CD8-positive, alpha-beta memory T cell (primary cell): ENCODE measurements at places on chromosomes 16 and 17.

GRCh38 chr16:66569131-66569530, 2.9 kb downstream of the CMTM1 start:
- DNase-seq, result no peak

DNA sequence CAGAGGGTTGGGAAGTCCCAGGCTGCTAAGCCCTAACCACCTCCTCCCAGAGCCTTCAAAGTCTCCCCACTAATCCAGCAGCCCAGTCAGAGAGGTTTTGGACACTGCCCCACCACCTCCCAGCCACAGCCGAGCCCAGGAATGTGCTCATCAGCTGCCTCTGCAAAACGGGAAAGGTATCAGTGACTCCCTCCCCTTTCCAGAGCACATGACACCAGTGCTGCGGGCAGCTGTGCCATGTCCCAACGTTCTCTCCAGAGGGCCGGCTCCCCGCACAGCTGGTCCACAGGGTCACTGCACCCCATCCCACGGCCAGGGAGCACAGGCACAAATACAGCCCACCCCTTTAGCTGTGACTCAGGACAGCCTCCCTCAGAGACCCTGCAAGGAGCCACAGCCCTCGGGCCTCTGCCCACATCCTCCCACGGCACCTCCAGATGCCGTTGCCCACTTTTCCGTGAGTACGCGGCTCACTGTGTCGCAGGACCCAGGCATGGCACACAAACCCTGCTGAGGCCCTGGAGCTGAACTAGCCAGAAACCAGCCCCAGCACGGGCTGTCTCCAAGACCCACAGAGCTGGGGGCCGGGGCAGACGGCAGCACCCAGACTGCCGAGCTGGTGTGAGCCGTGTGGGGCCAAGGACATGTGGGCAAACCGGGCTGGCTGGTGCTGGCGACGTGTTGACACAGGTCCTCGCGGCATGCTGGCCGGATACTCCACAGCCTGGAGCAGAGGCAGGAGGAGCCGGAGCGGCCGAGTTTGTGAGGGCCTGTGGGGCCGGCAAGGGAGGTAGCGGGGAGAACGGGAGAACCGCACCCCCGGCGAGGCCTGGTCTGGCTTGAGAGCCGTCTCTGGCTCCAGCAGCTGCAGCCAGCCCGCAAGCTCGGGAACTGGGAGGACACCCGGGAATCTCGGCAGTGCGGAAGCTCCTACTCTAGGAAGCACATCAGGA, 6.3 kb upstream of the PPP1R27 start:
- no peak for DNase-seq

DNA sequence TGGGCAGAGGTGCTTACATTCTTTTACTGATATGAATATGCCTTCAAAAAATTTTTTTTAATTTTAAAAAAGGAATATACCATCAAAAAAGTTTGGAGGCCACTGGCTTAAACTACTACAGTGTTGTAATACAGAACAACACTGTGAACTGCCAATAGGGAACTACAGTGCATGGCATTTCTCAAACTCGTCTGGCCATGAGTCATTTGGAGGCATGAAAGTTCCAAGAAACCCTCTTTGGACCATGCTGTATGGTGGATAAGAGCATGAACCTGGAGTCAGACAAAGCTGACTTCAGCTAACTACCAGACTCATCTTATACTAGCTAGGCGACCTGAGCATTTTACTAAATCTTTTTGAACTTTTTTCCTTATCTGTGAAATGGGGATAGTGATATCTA, 9.2 kb upstream of the NF1 start:
- no peak for DNase-seq

DNA sequence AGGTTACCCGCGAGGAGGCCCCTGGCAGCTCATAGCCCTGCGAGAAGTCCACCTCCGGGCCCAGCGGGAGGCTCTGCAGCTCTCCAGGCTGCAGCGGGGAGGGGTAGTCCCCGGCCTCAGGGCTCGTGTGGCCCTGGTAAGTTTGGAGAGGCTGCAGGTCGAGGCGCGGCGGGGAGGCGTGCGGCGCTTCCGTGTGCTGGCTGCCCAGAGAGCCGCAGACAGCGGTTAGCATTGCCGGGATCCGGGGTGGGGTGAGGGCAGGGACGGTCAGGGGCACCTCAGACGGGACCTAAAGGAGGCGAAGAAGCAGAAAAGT, 2.8 kb downstream of the SP6 start:
- no peak for DNase-seq

DNA sequence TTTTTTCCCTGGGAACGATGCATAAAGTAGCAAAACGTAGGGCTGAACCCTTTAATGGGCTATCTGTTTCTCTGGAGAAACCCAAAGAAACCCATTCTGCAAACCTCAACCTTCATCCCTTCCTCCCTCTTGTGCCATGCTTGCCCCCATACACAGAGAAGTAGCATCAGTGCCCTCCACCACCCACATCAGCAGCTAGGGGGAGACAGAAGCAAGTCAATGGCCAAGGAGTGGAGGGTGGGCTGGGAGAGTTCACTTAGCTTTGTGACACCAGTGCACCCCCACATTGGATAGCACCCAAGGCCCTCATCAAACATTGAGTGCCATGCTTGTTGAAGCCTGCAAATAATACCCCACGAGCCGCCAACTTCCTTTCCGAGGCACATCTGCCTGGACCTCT, 282.4 kb downstream of the ABCC12 start:
- DNase-seq, result no peak

DNA sequence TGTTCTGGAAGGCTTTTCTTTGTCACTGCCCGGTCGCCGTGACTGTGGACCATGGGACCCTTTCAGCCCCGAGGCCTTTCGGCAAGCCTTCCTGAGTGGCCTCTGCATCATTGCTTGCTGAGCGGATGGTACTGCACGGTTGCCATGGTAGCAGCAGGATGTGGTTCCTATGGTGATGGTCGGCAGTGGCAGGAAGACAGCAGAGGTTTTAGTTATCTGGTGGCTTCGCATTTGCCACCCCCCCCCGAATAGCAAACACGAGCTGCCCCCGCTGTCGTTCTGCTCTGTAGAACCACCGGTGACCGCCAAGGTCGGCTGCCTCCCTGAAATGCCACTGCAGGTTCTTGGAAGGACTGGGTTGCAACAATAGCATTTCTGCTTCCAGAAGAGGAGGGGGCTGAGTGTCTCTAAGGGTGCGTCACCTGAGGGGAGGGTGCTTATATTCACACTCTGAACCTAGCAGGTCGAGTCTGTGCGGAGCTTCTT, 76.6 kb downstream of the CMIP start:
- DNase-seq, result peak; percentile 80

DNA sequence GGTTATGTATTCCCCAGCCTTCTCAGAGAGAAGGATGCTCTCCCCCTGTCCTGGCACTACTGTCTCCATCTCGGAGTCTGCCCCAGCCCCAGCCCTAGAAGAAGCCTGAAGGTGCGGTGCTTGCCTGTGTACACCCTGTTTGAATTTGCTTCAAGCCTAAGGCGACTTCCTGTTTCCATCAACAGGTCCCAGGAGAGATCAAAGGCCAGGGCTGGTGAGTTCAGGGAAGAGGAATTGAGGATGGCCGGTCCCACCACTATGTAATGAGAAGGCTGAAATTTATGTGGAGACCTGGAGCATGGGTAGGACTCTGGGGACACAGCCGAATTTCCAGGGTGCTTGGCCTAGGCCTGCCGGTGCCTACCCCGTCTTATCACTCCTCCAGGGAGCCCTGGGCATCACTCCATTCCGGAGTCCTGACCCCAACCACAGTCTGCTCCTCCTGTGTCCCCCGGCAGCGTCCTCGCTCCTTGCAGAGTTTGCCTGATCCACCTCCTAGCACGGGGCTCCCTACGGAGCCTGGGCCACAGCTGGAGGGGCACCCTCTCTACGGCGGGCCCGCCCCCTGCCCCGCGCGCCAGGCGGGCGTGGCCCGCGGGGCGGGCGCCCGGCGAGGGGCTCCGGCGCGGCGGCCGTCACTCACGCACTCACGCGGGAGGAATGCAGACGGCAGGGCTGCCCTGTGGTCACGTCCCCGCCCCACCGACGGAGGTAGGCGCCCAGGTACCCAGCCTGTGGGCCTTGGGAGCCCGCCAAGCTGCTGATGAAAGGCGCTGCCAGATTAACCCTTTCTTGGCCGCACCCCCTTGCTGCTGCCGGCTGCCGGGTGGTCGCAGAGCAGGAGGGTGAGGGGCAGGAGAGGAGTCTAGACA, 53.8 kb upstream of the TAC4 start:
- DNase-seq, result no peak

GRCh38 chr17:63075969-63076368, 109.9 kb downstream of the TANC2 start:
- DNase-seq, result no peak

GRCh38 chr17:7167832-7168231, 11.3 kb downstream of the ASGR1 start:
- no peak for DNase-seq

DNA sequence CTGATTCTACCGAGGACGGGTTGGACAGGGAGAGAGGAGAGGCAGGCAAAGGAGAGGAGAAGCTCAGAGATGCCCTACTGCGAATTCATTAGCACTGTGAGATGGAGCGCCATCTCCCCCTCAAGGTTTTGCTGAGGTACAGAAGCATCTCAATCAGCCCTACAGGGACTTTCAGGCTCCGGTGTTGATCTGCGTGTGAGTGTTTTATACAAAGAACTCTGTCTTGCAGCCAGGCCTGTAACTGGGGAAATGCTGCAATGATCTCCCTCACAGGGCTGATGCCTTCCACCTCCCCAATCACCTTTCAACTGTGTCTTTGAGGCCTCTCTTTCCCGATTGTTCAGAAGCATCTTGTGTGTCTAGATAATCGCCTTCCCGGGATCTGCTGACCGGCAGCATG, 74.8 kb downstream of the IRX6 start:
- no peak for DNase-seq

DNA sequence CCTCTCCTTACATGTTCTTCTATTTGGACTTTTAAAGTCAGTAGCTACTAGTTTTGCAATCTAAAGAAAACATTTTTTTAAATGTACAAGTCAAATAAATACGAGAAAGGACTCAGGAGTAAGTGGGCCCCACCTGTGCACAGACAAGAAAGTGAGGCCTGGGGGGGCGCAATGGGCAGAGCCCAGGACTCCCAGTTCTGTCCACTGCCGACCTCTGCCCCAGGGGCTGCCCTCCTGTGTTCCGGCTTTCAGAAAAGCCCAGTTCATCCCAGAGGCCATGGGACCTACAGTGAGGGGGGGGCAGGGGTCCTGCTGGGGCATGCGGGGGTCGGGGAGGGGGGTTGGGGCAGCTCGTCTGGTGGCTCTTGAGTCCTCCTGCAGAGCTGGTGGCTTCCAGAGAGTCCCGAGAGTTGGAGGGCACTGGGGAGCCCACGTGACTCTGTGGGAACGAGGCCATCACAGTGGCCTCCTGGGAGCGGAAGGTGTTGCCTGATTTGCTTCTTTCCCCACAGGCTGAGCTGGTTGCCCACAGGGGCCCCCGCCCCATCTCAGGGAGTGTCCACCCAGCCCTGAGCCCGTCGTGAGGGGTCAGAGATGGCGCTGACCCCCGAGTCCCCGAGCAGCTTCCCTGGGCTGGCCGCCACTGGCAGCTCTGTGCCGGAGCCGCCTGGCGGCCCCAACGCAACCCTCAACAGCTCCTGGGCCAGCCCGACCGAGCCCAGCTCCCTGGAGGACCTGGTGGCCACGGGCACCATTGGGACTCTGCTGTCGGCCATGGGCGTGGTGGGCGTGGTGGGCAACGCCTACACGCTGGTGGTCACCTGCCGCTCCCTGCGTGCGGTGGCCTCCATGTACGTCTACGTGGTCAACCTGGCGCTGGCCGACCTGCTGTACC, 2.4 kb downstream of the UTS2R start:
- DNase-seq, result no peak

DNA sequence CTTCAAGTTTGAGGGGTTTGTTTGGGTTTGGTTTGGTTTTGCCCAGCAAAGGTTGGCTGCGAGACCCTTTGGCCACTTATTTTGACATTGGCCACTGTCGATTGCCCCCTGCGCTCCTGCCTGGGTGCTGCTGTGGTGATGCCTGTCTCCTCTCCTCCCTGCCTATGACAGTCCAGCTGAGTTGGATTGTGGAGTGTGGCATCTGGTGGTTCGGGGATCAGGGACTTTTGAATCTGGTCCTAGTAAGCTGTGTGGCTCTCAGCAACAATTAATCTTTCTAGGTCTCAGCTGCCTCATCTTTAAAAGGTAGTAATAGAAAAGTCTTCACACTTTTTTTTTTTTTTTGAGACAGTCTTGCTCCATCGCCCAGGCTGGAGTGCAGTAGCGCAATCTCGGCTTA, 27.1 kb downstream of the CDK5RAP3 start:
- no peak for DNase-seq

- no peak for DNase-seq
These were observed 2.1 kb downstream of the KCNH4 start for GRCh38 chr17:42178817-42179216.

DNA sequence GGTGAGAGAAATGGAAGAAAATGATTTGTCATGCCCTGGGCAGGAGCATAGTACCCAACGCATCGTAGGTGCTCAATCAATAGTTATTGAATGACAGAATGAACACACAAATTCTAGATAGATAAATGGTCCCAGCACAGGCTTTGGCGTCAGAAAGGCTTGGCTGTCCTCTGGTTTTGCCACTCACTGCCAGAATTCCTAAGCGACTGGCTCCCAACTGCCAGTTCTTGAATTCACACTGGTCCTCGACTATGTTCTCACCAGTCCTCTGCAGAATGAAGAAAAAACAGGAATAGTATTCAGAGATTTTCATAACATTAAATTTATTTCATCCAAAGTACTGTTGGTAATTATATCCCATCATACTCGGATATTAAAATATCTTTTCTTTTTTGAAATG, 163.1 kb upstream of the NOL11 start:
- DNase-seq, result no peak

DNA sequence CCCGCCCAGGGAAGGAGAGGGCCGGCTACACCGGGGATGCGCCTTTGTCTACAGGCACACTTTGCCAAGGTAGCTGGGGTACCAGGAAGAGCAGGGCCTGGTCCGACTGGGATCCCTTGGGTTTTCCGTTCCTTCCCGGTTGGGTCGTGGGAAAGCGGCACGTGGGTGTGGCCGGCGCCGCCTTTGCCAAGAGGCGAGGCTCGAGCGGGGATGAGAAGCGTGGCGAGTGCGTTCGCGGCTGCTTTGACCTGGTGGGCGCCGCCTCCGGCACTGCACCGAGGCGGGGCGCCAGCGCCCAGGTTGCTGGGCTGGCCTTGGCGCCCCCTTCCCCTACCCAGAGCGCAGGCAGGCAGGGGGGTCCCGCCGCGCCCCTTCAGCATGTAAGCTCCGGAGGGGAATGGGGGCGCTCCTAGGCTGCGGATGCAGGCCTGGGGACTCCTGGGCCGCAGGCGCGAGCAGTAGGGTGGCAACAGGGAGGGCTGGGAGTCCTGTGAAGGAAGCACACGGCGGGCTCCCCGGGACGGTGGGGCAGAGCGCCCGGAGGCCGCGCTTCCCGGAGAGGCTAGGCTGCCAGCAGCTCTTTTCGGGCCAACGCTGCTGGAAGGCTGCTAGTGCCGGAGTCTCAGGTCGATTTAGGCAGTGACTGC, 2.0 kb downstream of the HAS3 start:
- no peak for DNase-seq

- DNase-seq, result no peak
These were observed 20.1 kb downstream of the GP2 start for GRCh38 chr16:20307240-20307671.

DNA sequence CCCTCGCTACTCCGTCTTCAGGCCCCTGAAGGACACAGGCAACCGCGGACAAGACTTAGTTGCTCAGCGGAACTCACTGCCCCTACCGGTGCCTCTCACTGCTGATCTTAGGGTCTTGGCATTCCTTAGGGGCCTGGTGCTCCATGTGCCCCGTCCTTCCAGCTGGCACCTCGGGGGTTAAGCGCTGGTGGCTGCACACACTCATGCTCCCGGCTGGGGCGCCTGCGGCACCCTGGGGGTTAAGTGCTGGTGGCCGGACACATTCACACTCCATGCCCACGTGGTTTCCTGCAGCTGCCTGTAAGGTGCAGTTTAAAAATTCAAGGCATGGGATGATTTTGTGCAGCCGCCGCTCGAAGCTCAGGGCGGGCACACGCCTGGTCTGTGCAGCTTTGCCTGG, 45.1 kb downstream of the BAIAP2 start:
- DNase-seq, result no peak
